ENCODE measurements at places on chromosomes 16 and 17. TPM values are rescaled to one million over a fixed set of nuclear protein-coding genes. Genes with fewer than 3 reads are reported as not detected.

OR1A1 gene
- total RNA-seq, result not detected

PARD6A gene
- not detected for total RNA-seq

SLC16A6 gene
- total RNA-seq, result 0.09 TPM

NLRC3 gene
- not detected for total RNA-seq

KAT8 gene
- total RNA-seq, result 31.5 TPM

C16orf89 gene
- 1.6 TPM for total RNA-seq

AANAT gene
- not detected for total RNA-seq

GP1BA gene
- total RNA-seq, result not detected

SLC9A5 gene
- total RNA-seq, result 0.65 TPM

BRIP1 gene
- 20.9 TPM for total RNA-seq

FNDC8 gene
- total RNA-seq, result not detected

DNAJA2 gene
- total RNA-seq, result 117 TPM

GRCh38 chr17:58756246-58757161 lies 850 bp downstream of the PPM1E start:
- DNase-seq, result peak; percentile 8

- no peak for DNase-seq
Observed at GRCh38 chr17:19553036-19553435, 19.4 kb downstream of the SLC47A1 start.

DNA sequence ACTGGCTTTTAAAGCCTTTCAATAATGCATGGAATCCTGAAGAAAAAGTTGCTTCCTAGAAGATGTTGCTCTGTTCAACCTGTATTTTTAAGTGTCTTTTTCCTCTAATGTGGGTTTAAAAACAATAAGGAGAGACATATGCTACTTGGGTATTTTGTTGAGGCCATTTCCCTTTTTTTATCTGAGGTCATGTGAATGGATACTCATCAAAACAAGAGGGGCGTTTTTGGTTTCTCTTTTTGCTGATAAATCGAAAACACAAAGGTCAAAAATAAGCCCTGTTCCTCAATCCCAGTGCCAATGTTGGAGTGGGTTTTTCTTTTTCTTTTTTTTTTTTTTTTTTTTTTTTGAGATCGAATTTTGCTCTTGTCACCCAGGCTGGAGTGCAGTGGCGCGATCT lies 468.0 kb upstream of the RBFOX1 start:
- no peak for DNase-seq

- DNase-seq, result no peak
Observed at GRCh38 chr17:53472586-53472985, 350.1 kb upstream of the KIF2B start.

- no peak for DNase-seq
Observed at GRCh38 chr16:20833086-20833485, 26.8 kb downstream of the REXO5 start.

- no peak for DNase-seq
Observed at GRCh38 chr17:42845918-42846593, 1.7 kb downstream of the AOC2 start.

GRCh38 chr17:71926746-71927398 lies 193.9 kb upstream of the SOX9 start:
- DNase-seq, result no peak

GRCh38 chr16:88681084-88681680 lies 5.1 kb downstream of the SNAI3 start:
- DNase-seq, result no peak

DNA sequence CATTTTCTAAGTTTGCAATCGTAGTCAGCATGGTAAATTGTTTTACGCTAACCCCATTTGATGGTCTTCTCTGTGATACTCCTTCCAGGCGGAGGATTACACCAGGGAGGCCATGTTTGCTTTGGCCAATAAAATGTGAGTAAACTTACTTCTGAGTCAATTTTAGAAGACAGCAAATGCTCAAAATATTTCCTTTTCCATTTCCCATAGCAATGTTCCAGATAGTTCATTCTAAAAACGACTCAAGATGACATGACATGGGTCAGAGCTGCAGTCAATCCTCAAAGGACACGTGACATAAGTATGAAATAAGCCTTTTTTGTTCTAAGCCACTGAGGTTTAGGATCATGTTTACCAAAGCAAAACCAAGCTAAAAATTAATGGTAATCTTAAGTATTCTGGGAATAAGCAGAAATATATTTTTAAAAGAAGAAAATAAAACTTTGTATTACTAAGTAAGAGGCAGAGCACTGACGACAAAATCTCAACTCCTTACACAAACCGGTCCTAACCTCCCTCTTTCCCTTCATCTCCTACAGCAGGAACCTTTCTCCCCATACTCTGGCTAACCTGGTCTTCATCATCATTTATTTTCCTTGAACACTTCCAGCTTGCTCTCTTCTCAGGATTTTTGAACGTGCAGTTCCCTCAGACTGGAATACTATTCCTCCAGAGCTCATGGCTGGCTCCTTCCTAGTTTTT lies 266.2 kb downstream of the CEP112 start:
- DNase-seq, result peak; percentile 22

DNA sequence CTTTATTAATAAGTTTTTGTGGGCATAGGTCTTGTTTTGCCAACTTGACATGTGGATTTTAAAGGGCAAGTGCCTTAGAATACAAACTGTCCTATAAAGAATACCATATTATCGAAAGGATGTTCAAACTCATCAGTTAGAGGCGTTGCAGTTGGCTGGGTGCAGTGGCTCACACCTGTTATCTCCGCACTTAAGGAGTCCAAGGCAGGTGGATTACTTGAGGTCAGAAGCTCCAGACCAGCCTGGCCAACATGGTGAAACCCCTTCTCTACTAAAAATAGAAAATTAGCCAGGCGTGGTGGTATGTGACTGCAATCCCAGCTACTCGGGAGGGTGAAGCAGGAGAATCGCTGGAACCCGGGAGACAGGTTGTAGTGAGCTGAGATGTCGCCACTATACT lies 472.0 kb downstream of the WWOX start:
- no peak for DNase-seq

DNA sequence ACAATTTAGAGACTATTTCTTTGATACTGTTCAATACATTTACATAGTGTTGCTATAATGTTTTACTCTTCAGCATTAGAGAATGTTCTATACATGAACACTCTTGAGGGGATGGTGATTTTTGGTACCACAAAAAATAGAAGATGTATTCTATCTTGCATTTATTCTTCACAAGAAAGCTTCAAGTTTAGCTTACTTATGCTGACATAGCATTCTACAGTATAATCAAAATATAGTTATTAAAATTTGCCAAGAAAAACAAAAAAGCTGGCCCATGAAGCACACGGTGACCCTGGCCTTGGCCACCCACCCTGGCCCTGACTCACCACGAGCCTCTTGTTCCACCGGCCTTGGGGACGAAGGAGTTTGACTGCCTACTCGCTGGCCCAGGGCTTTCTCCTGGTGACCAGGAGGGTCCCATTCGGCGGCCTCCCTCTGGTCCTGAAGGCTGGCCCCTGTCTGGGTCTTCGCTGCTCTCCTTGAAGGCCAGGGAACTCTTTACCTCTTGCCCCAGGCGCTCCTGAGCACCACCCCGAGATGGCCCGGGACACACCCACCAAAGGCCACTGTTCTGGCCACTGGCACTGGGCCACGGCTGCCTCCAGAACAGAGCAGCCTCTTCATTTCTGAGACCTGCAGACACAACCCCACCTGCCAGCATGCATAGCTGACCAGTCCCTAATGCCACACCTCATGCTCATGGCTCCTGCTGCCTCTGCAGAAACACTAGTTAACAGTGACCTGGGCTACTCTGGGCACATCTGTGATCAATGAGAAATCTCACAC lies 22.5 kb upstream of the ICAM2 start:
- peak; percentile 22 for DNase-seq

DNA sequence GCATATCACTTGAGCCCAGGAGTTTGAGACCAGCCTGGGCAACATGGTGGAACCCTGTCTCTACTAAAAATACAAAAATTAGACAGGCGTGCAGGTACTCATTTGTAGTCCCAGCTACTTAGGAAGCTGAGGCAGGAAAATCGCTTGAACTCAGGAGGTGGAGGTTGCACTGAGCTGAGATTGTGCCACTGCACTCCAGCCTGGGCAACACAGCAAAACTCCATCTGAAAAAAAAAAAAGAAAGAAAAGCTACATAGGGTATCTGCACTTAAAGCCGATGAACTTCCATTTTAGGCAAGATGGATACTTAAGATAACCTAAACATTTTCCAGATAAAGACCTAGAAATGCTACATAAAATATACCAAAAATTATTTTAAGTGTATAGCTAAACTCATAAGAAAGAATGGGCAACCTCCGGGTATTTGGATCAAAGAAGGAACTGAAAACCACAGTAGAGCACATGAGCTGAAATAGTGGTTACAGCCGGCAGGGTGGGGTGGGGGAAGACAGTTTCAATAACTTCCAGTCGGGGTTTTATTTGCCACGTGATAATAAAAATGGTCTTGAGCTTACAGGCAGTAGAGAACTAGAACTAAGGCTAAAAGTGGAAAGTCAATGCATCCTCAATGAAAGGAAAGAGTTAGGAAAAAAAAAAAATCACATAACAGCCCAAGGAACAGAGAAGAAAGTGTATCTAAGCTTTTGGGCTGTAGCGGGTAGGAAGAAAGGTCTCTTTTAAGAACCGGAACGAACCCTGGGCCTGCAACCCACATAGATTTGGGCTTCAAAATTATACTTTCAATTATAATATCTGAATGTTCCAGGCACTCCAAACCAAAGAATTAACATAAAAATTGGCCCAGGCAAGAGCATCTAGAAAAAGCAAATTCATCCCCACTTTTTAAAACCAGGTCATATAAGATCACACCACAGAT lies 53.1 kb downstream of the CFDP1 start:
- DNase-seq, result no peak

DNA sequence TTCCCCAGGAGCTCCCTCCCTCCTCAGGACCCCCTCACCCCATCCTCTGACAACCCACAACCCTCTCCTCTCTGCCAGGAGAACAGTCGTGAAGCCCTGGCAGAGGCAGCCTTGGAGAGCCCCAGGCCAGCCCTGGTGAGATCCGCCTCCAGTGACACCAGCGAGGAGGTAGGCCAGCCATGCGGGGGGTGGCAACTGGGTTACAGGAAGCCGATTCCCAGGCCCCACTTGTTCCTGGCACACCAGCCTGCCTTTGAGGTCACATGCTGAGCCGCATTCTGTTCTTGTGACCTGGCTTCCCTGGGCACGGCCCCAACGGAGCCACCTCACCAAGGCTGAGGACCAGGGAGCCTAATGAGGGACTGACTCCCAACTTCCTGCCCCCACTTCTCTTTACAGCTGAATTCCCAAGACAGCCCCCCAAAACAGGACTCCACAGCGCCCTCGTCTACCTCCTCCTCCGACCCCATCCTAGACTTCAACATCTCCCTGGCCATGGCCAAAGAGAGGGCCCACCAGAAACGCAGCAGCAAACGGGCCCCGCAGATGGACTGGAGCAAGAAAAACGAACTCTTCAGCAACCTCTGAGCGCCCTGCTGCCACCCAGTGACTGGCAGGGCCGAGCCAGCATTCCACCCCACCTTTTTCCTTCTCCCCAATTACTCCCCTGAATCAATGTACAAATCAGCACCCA lies 7.9 kb downstream of the NAT9 start:
- DNase-seq, result peak; percentile 74

DNA sequence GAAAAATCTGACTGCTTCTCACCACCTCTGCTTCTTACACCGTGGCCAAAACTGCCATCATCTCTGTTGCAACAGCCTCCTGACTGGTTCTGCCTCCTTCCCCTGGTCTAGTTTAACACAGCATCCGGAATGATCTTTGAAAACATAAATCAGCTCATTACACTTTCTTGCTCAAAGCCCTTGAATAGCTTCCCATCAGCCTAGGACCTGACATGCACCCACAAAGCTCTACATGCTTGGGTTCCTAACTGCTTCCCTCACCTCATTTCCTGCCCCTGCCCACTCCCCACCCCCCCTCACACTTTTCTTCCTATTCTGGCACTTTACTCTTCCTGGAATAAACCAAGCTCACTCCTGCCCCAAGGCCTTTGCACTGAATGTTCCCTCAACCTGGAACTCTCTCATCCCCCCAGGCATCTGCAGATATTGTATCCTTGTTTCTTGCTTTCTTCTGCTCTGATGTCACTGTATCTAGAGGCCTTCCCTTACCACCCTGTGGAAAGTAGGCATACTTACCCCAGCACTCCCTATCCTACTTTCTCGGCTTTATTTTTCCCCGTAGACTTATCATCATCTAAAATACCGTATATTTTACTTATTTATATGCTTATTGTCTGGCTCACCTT lies 112.4 kb downstream of the FTO start:
- DNase-seq, result peak; percentile 55

- DNase-seq, result no peak
Observed at GRCh38 chr16:9670033-9670432, 512.2 kb downstream of the GRIN2A start.

- DNase-seq, result peak; percentile 9
Observed at GRCh38 chr16:76756951-76757350, 434.0 kb upstream of the MON1B start.

GRCh38 chr17:27765353-27765752 lies 35.0 kb downstream of the NOS2 start:
- no peak for DNase-seq

- no peak for DNase-seq
Observed at GRCh38 chr17:41563607-41564170, 8.2 kb downstream of the KRT9 start.

GRCh38 chr16:30064729-30065101 lies 845 bp upstream of the ALDOA start:
- DNase-seq, result no peak

- DNase-seq, result no peak
Observed at GRCh38 chr16:28923231-28923587, 1.8 kb downstream of the RABEP2 start.

- no peak for DNase-seq
Observed at GRCh38 chr16:17212606-17213005, 258.2 kb downstream of the XYLT1 start.

GRCh38 chr17:596763-597644 lies 117.6 kb downstream of the VPS53 start:
- DNase-seq, result peak; percentile 74
